ENCODE measurements at places on chromosomes 5 and 9.

GRCh38 chr5:76192837-76193236 lies 109.7 kb downstream of the SV2C start:
- DNase-seq: no peak

GRCh38 chr9:109213285-109214121 lies 46.5 kb upstream of the FRRS1L start:
- DNase-seq: no peak

- DNase-seq: no peak
Observed at GRCh38 chr9:104232781-104233341, 138.8 kb downstream of the SMC2 start.

DNA sequence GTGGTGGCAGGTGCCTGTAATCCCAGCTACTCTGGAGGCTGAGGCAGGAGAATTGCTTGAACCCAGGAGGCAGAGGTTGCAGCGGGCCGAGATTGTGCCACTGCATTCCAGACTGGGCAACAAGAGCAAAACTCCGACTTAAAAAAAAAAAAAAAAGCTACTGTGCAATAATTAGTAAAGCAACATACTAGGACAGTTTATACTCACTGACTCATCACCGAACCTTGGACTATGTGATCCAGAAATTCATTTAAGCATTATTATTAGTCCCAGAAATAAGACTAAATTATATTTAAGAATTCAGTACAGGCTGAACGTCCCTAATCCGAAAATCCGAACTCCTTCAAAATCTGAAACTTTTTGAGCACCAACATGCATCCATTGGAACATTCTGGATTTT lies 37.8 kb downstream of the GOLPH3 start:
- DNase-seq: no peak

Data from suppressor macrophage treated with lipopolysaccharide for 4 hours (primary cell).